Adipocyte (in vitro differentiated cells): ENCODE measurements at places on chromosomes 11 and 22.

GRCh38 chr11:11534981-11535380 is 86.8 kb downstream of the GALNT18 start:
- no peak for DNase-seq

DNA sequence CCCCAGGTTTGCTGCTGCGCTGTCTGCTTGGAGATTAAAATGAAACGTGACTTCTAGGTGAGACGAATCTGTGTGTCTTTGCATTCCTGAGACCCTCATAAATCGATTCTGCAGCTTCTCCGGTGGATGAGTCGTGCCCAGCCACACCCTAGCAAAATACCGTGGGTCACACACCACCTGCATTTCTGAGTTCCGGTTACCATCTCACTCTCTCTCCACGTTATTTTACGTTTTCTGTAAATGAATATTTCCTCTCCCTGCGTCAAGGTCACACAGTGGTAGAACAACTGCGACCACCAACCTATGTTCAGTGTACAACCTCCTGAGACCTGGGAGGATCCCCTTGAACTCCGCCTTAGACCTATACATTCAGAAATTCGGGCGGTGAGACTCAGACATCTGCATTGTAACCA is 1.1 kb downstream of the YWHAH start:
- DNase-seq, result peak; percentile 13

DNA sequence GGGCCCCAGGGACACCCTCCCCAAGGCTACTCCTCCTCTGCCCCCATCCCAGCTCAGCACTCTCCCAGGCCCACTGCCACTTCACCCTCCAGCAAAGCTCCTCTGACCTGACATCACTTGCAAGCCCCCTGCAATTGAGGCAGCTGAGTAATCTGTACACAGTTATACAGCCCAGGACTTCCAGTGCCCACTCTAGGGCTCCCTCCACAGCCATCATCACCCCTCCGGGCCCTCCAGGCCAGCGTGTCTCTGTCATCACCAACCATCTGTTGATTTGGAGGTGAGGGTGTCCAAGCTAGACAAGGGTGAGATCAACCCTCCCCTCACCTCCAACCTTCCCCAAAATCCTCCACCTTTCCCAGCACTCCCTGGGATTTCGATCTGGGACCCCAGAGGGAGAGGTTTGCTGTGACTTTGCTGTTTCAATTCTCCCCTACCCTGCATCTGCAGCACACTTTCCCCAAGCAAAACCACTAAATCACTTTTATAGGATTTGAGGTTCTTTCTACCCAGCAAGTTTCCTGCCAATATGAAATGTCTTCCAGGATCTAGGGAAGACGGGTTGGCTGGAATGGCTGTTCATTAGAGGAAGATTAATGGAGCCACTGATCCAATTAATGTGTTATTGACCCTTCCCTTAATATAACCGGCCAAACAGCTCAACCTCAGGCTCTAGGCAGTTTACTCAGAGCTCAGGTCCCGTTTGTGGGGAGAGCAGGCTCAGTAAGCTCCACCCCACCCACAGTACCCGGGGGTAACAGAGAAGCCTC is 92.9 kb downstream of the CHST1 start:
- DNase-seq, result no peak

GRCh38 chr11:92440701-92441442 is 216.3 kb downstream of the FAT3 start:
- DNase-seq, result no peak

GRCh38 chr22:28874811-28875320 is 8.5 kb upstream of the ZNRF3 start:
- no peak for DNase-seq

GRCh38 chr11:133919330-133920108 is 37.2 kb downstream of the IGSF9B start:
- DNase-seq, result no peak

DNA sequence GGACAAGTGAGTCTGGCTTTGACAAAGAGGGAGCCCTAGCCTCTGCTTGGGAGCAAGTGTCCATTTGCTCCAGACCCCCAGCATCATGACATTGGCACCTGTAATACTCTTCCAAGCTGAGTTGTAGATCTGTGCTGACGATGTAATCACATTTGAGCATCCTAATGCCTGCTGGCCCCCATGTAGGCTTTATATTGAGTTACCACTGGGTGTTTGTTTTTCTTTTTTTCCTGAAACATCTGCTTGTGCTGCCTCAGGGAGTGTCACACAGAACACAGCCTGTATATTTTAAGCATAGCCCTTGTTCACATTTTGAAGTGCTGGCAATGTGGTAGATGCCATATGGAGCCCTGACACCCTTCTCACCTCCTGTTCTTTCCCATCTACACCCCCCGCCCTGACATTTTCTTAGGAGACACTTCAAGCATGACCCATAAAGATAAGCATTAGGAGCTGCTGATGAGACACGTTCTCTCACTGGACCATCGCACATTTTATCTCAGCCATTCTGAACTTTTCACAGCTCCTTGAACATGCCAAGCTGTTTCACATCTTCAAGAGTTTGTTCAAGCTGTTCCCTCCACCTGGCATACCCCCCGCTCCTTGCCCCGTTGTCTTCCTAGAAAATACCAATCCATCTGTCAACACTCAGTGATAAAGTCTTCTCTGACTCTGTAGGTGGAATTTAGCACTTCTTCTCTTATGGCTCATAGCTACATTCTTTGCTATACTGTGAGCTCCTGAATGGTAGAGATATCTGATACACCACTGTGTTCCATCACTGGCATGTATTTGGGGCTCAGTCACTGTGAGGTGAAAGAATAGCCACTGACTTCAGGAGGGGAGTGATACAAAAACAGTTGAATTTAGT is 128.7 kb downstream of the TRIM44 start:
- peak; percentile 23 for DNase-seq

GRCh38 chr11:10942620-10943019 is 84.8 kb upstream of the ZBED5 start:
- DNase-seq, result no peak

DNA sequence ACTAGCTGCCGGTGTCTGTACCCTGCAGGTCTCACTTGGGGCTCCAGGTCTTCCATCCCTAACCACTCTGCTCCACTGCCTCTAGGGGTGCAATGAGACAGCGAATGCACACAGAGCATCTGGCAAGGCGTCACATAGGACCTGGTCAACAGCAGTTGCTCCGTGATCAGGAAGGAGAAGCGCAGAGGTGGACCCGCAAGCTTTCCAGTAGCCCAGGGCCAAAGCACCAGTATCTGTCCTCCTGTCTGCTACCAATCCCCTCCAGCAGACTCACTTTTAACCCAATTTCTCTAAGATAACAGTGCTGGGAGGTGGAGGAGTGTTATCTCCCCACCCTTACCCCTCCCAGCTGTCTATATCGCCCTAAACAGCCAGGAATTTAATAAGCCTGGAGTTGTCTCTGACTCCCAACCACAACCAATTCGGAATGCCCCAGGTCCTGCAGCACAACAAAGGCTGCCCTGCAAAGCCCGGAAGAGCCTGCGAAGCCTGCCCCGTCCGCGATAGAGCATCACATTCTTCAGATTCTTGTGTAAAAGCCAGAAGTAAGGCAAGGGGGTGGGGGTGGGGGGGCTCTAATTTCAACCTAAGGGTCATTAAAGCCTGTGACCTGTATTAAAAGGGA is 19.3 kb downstream of the MYH9 start:
- DNase-seq, result peak; percentile 74

DNA sequence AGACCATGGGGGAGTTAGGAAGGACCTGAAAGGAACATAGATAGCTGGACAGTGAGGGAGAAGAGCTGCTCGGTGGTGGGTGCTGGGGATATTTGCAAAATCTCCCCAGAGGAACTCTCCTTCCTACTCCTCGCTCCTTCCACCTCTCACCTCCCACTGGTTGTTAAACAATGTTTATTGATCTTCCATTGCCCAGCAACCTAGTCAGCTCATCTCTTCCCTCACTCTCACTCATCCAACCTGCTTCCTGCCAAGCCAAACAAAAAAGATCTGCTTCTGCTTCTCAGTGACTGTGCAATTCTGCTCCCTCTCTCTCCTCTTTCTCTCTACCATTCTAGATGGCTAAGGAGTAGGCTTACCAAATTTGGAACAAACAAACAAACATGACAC is 115.0 kb downstream of the SLC1A2 start:
- peak; percentile 41 for DNase-seq

- DNase-seq, result no peak
Measured at GRCh38 chr11:3859373-3859881, 4.0 kb downstream of the STIM1 start.

GRCh38 chr11:15585602-15586331 is 471.0 kb downstream of the INSC start:
- no peak for DNase-seq

DNA sequence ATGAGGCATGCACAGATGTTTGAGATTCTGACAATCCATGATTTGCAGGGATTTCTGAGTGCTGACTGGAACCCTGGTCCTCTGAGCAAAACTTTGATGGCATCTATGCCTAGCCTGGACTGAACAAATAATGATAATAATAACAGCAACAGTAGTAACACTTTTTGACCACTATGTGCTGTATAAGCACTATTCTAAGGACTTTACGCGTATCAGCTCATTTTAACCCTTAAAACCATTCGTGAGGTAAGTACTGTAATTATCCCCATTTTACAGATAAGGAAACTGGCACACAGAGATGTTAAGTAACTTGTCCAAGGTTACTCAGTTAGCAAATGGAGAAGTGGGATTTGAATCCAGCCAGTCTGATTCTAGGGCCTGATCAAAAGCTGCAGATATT is 168.4 kb downstream of the C11orf91 start:
- DNase-seq, result no peak

DNA sequence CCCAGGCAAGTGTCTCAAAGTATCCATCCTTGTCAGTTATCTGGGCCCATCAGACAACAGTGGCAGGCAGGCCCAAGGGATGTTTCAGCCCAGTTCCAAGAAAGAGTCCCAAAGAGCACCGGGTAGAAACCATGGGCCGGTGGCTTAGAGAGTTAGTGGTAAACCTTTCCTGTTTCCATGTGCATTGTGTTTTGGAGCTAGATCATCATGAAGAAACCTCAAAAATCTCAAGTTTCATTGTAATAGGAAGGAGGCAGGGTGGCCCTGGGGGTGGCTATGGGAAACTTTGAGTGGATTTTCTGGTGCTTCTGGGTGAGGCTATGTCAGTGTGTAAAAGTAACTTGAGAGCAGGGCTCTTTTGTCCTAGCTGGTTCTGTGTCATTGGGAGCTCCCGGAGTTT is 68.1 kb downstream of the UBASH3B start:
- DNase-seq, result peak; percentile 63

- no peak for DNase-seq
Measured at GRCh38 chr11:28526406-28526751, 418.2 kb downstream of the METTL15 start.

DNA sequence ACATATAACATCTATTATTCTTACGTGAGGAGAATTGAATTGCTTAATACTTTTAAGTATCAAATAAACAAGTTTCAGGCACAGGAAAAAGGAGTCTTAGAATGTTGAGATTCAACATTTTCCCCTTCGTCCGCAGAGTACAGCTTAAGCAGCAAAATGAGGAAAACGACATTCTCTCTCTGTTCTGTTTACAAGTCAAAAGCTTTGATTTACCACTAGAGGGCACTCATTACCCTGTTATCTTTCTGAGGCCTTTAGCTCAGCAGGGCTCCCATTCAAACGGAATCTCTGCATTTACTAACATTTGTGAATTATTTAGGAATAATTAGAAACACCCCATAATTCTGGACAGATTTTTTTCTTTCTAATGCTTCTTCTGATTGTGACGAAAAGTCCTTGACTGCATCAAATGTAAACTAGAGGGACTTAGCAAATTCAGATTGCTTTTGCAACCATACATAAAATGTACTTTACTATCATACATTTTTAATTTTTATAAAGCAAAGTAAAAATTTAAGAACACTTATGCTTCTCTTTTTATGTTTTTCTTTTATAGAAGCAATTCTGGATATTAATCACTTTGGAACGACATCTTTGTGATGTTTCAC is 75.0 kb downstream of the JRKL start:
- DNase-seq, result peak; percentile 92

DNA sequence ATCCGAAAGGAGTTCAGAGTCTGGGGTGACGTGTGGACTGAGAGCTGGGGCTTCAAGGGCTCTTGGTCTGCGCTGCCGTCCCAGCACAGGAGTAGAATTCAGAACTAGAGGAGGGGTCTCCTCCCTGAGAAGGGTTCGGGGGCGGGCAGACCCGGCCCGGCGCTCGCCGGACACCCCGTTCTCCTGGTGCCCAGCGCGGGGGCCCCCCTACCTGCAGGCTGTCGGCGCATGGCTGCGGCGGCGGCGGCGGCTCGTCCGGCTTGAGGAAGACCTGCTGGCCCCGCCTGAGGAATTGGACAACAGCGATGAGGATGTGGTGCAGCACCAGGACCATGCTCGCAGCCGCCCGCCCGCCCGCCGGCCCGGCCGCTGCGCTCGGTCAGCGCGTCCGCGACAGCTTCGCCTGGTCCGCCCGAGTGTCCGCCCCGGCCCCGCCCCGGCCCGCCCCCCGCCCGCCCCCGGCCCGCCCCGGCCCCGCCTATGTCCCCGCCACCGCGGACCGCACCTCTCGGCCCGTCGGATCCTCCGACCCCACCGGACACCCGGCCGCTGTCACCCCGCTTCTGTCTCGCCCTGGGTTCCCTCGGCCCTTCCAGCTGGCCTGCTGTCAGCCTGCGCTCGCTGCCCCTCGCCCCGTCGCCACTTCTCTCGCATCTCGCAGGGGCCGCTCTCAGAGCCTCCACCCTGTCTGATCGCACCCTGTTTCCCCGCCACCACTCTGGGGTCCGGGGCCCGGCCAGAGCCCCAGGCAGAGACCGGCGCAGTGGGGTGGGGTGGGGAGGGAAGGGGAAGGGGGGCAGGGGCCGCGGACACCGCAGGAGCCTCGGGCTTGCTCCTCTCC is 32.0 kb downstream of the PDE2A start:
- DNase-seq, result peak; percentile 60

- no peak for DNase-seq
Measured at GRCh38 chr11:45227836-45228235, 58.3 kb downstream of the SYT13 start.

- DNase-seq, result no peak
Measured at GRCh38 chr22:32900886-32901635, 99.6 kb downstream of the TIMP3 start.

DNA sequence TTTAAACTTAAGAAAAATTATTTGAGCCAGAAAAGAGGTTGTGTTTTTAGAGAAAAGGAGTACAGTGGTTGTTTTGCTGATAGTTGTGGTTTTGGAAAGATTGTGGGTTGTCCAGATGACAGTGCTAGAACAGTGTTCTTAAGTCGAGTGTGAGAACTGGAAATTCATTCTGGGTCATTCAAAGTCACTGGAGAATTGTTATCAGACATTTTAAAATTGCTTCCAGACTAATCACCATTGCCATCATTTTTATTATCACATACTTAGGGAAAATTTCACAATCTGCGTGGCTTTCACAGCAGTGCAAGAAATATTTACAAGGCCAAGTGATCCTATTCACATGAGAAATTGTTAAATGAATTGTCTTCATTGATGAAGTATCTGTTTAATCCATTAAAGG is 242.2 kb upstream of the DDI1 start:
- DNase-seq, result peak; percentile 57

- DNase-seq, result no peak
Measured at GRCh38 chr22:31892080-31892433, 52.3 kb upstream of the YWHAH start.

DNA sequence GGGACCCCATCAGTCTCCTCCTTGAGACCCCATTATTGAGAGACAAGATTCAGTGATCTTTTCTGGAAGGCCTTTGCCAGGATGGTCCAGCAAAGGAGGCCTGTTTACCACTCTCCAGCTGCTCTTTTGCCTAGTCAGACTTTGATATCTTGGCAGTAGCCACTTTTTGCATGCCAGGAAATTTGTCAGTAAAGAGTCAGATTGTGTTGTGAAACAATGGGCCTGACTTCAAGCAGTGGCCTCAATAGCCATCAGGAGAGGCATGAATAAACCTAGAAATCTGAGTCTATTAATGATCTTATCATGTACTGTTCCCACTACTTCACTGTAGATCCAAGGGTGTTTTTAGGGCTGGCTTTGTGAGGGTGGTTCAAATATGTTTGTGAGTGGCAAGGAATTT is 479.4 kb downstream of the JRKL start:
- no peak for DNase-seq
